ENCODE measurements at places on chromosomes 7 and 10. TPM values are rescaled to one million over a fixed set of nuclear protein-coding genes. Genes with fewer than 3 reads are reported as not detected.

GRCh38 chr7:136897676-136898075 lies 29.2 kb downstream of the CHRM2 start:
- DNase-seq = no peak

ABCB8 gene
- 37.6 TPM for total RNA-seq

- no peak for DNase-seq
Measured at GRCh38 chr10:78755877-78756455, 312.8 kb upstream of the ZMIZ1 start.

DNA sequence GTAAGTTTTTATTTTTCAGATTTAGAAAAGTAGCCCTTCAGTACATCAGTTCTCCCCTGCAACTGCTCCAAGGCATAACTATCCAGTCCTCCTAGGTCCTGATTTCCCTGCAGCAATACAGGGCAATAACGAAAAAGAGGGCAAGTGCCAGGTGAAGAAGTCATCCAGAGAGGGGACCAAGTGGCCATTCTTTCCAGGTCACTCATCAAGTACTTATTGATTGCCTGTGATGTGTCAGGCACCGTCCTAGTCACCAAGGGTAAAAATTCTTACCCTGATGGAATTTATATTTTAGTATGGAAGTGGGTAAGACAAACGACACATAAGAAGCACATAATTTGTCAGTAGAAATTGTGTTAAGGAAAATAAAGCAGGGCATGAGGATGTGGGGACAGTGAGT lies 67.1 kb upstream of the GSDME start:
- no peak for DNase-seq

- DNase-seq = no peak
Measured at GRCh38 chr7:88927-89231, 103.5 kb upstream of the FAM20C start.

CABCOCO1 gene
- not detected for total RNA-seq

CFAP46 gene
- 1.1 TPM for total RNA-seq

C10orf95 gene
- total RNA-seq = 0.62 TPM

HHEX gene
- total RNA-seq = 0.56 TPM

All from activated naive CD8-positive, alpha-beta T cell treated with anti-CD3 and anti-CD28 coated beads for 36 hours (primary cell).